ENCODE measurements at places on chromosomes 6 and 20.

DNA sequence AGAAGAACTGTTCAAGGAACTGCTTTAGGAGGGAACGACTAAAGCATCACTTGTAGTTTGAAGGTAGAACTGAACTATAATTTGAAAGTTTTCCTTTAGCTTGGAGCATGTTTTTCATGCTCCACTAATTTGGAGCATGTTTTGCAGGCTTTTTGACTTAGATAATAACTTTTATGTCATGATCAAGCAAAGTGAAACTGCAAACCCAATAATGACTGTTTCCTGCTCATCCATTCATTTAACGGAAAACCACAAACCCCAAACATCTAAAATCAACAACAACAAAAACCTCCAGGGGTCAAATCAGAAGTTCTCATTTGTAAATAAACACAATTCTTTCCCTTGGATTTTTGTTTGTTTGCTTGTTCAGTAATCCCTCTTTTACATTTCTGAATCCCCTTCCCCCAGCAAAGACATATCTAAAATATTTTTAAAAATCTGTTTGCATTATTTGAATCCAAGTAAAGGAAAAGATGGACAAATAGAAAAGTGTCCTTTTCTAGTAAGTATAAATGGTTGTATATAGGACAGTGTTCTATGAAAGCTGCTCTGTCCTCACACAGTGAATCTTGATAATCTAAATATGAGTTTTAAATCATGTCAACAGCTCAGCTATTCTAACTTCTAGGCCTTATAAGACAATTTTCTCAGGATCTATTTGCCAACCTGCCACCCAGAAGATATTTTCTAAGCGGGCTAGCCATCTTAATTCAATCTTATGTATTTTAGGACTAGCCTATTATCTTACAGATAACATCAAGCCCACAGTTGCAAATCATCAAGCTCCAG lies 2.6 kb downstream of the SIM1 start:
- DNase-seq = no peak

GRCh38 chr6:104509355-104509754 lies 350.4 kb downstream of the HACE1 start:
- DNase-seq = no peak

DNA sequence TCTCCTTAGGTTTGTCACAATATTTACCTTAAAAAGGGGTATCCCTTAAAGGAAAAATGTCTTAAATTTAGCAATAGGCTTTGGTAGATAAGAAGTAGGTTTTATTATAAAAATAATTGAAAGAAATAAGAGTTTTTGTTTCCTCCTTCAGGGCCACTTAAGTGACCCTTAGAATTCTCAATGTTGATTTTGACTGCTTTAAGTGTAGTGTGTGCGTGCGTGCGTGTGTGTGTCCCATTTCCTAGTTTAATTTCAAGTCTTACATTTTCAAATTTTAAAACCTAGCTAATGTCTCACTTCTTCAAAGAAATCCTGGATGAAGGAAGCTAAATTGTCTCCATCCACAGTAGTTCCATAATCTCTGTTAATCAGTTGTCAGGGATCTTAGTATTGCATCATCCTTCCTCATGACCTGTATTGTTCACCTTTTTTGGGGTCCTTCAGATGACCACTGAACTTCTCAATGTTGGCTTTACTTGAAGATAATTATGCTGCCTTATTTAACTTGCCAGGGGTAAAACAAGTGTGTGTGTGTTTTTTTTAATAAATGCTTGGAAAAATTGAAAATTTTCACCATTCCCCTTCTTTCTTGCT lies 50.7 kb upstream of the TFB1M start:
- no peak for DNase-seq

DNA sequence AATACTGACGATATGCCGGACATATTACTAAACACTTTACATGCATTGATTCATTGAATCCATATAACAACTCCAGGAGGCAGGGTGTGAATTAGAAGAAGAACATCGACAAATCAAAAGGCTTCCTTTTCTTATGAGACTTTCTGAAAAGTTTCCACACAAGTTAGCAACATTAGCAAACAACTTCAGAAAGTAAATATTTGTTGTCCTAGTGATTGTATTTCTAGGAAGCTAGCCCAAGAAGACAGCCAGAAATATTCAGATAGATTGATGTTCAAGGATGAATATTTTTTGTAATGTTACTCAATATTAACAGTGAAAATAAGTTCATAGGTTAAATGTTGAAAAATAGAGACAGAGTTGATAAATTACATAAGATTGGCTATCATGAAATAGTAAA lies 120.6 kb downstream of the GFRAL start:
- DNase-seq = no peak

- no peak for DNase-seq
Observed at GRCh38 chr6:31736768-31737314, 511 bp upstream of the CLIC1 start.

- DNase-seq = no peak
Observed at GRCh38 chr20:22489626-22490286, 94.6 kb downstream of the FOXA2 start.

- no peak for DNase-seq
Observed at GRCh38 chr20:42553374-42553773, 636.3 kb downstream of the PTPRT start.

DNA sequence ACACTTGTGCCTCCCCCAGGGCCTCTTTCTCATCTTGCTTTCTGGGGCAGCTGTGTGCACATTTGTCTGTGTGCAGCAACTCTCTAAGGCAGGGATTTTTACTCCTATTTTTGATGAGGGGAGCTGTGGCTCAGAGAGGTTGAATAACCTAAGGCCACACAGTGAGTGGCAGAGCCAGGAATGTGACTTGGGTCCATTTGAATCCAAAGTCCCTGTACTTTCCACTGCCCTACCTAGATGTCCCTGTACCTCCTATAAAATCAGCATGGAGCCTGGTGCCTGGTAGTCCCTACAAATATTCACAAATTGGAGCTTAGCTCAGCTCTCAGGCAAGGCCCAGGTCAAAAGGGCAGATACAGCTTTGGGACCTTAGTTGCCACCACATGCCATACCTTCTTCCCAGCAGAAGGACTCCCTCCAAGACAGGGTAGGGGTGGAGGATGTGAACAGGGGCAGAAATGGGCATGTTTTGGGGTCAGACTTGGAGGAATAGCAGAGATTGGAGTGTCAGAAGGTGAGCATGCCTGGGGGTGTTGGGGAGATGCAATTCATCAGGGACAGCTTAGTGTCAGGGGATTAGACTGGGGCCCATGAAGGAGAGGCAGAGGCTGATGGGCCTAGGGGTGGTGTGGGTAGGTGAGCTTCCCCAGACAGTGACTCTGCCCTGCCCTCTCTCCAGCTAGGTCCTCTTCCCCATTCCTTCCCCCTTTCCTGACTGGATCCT lies 4.1 kb upstream of the VEGFA start:
- DNase-seq = no peak

DNA sequence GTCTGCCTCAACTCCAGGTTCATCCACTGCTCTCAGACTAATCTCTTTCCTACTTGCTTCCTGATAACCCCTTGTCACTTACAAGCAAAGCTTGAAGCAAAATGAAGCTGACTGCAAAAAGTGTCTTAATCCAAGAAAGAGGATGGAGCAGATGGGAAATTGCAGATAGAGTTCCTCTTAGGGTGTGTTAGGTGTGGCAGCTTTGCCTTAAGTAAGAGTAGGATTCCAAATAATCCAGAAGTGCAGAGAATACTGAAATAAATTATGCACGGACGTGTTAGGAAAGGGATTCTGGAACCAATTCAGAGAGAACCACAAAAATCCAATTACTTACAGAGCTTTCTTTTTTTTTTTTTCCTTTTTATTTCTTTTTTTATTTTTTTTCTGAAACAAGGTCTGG lies 6.1 kb upstream of the RPL7L1 start:
- DNase-seq = no peak

- DNase-seq = no peak
Observed at GRCh38 chr20:7695635-7696034, 244.6 kb downstream of the HAO1 start.

DNA sequence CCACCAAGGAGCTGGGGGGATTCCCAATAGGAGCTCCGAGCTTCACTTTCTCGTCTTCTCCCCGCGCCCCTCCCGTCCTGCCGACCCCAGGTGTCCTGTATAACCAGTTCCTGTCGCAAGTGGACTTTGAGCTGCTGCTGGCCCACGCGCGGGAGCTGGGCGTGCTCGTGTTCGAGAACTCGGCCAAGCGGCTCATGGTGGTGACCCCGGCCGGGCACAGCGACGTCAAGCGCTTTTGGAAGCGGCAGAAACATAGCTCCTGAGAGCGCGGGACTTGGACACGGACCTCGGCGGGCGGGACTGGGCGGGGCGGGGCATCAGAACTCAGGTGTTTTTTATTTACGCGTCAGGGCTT lies 340 bp upstream of the VARS2 start:
- DNase-seq = no peak

DNA sequence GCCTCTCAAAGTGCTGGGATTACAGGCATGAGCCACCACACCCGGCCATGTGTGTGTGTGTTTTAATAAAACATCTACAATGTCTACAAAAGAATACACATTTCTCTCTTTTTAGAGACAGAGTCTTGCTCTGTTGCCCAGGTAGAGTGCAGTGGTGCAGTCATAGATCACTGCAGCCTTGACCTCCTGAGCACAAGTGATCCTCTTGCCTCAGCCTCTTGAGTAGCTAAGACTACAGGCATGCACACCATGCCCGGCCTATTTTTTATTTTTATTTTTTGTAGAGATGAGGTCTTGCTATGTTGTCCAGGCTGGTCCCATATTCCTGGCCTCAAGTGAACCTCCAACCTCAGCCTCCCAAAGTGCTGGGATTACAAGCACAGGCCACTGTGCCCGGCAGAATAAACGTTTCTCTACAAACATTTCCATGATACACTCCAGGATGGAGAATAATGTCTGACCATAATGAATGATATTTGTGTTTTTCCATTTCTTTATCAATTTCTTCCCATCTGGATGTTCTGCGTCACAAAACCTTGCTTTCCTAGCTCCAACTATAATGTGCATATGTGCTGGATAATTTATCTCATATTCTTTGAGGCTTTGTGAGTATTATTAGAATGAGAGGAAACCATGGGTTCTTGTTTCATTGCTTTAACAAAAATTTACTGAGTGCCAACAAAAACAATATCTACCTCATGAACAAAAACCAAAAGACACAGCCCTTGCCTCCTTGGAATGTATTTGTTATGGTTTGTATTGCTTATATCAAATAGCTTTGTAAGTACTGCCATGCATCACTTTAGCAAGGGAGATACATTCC lies 28.6 kb upstream of the CCN2 start:
- DNase-seq = no peak

GRCh38 chr6:43985329-43985728 lies 141.9 kb downstream of the MRPL14 start:
- no peak for DNase-seq

DNA sequence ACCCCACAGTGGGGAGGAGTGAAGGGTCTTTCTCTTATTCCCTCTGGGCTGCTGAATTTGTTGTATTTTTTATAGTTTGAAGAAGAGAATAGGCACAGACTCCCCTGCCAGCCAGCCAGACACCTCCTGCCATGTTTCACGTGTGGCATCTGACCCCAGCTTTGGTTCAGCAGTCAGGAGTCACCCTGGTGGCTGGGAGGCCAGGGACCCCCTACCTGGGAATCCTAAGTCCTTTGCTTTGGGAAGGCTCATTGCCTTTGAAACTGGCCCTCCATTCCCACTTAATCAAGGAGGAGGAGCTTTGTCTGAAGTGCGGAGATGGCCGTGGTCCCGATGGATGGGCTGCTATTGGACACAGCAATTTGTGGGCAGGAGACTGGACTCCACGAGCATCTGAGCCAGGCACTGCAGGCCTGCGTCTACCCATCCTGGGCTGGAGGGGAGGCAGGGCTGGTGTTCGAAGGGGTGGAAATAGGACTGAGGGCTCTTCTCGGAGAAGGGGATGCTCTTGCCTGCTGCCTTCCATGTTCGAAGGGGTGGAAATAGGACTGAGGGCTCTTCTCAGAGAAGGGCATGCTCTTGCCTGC lies 196.1 kb downstream of the DLL1 start:
- no peak for DNase-seq

- no peak for DNase-seq
Observed at GRCh38 chr20:25048519-25048952, 9.4 kb downstream of the ACSS1 start.

- DNase-seq = no peak
Observed at GRCh38 chr6:159939591-159940016, 29.3 kb upstream of the IGF2R start.

GRCh38 chr6:135191508-135192255 lies 10.6 kb downstream of the MYB start:
- DNase-seq = no peak

GRCh38 chr6:446418-447366 lies 55.1 kb downstream of the IRF4 start:
- no peak for DNase-seq

DNA sequence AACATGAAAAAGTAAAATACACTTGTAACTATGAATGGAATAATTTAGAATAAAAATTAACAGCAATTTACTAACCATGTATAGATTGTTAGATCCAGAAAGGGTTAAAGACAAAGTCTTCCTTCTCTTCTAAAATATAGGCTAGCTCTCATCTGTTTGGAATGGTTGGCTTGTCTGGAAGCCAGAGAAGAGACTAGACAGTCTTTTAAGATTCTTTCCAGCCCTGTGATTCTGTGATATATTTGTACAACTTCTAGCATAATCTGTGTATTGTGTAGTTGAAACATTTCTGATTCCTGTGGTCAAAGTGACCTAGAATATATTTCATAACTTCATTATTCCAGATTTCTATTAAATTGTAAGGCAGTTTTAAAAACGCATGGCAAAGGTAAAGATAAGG lies 196.6 kb downstream of the UST start:
- no peak for DNase-seq

- DNase-seq = no peak
Observed at GRCh38 chr6:107396211-107396610, 63.2 kb downstream of the PDSS2 start.

GRCh38 chr20:34629342-34629741 lies 47.5 kb downstream of the PIGU start:
- no peak for DNase-seq

GRCh38 chr6:42978487-42978838 lies 518 bp downstream of the PEX6 start:
- no peak for DNase-seq

DNA sequence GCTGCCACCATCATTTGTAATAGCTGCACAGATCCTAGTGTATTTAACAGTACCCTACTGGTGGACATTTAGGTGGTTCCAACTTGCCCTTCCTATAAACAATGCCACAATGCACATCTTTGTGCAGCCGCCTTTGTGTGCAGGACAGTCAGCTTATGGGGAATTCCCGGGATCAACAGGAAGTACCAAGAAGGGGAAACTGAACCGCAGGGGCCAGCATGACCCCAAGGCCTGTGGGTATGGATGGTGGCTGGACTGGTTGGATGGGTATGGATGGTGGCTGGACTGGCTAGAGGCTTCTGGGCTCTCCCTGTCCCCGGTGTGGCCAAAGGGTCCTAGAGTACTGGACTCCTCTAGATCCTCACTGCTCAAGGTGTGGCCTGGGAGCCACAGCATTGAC lies 46.7 kb downstream of the CEBPB start:
- no peak for DNase-seq

- no peak for DNase-seq
Observed at GRCh38 chr6:157877573-157878438, 54.8 kb downstream of the SNX9 start.

GRCh38 chr6:167791091-167791779 lies 35.5 kb upstream of the AFDN start:
- no peak for DNase-seq
